ENCODE measurements at places on chromosomes 7 and 10.

GRCh38 chr10:5550250-5550545 lies 25.4 kb downstream of the CALML3 start:
- DNase-seq: no peak

DNA sequence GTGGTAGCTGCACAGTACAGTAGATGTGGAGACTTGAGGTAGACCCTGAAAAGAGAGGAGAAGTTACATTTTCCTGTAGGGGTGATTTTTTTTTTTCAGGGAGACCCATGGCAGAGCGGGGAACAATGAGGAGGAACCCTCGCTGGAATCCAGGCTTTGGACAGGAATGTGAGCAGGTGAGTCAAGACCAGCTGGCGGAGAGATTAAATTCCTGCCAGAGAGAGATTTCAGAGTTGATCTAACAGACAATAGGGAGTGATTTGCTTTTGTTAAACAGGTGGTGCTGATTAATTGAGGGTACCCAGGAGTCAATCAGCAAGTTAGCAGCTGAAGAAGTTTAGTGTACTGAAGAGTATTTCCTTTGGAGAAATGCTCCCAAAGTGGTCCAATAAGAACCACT lies 41.6 kb upstream of the MINDY3 start:
- DNase-seq: no peak

DNA sequence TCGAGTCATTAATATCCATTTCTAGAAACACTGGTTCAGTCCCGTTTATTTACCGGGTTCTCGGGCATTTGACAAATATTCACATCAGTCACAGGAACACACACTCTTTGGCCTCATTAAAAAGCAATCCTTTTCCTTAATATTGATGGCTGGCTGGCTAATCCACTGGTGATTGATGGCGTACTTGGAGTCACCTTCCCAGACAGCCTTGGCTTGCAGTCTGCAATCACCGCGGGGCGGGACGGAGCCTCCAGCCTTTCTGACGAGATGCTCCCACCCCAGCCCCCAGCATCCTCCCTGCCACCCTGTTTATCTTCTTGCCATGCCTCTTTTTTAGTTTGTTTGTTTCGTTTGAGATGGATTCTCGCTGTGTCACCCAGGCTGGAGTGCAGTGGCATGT lies 36.6 kb downstream of the SRRM3 start:
- no peak for DNase-seq

- no peak for DNase-seq
Measured at GRCh38 chr7:1366801-1367405, 92.4 kb downstream of the MICALL2 start.

GRCh38 chr10:114684822-114685209 lies 26.7 kb upstream of the ABLIM1 start:
- no peak for DNase-seq

- DNase-seq: no peak
Measured at GRCh38 chr10:104144931-104145330, 23.0 kb downstream of the SFR1 start.

DNA sequence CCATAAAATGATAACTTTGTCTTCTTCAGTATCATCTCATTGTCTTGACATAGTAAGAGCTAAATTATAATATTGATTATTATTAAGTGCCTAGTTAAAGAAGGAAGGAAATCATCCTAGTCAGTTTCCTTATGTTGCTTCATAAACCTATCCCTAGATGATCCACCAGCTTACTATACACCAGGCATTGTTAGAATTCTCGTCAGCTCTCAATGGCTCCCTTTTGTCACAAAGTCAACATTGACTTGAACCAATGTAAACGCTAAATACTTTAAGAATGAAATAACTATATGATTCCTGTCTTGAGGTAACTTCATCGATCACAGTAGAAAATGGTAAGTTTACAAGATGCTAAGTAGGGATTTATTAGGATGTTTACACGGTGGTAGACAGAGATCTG lies 1162.9 kb downstream of the CNTNAP2 start:
- DNase-seq: no peak

GRCh38 chr7:40165216-40165615 lies 30.4 kb downstream of the SUGCT start:
- no peak for DNase-seq

DNA sequence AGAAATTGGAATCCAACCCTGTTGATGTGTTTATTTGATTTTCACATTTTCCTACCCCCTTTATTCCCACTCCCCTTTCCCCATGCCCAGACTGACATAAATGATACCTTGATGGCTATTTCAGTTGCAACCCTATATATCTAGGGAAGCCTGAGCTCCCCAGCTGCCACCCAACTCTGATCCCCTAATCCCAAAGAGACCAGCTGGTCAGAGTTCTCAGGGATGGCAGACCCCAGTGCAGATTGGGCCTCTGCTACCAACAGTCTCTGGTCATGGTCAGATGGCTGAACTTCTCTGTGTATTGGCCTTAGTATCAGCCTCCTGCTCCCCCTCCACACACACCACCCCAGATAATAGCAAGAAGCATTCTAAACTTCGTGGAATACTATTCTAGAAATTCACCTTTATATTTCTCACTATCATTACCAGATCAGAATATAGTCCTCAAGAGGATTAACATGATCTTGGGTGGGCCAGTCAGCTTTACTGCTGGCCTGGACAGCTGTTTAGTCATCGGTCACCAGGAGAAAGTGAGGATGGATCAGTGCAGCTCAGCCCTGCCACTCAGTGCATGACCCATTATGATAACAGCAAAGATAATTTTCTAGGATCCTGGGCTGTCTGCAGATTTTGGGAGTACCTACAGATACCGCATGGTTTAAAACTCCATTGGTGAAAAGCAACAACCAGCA lies 24.5 kb upstream of the BTRC start:
- DNase-seq: no peak

- no peak for DNase-seq
Measured at GRCh38 chr7:2993868-2994267, 49.8 kb downstream of the CARD11 start.

DNA sequence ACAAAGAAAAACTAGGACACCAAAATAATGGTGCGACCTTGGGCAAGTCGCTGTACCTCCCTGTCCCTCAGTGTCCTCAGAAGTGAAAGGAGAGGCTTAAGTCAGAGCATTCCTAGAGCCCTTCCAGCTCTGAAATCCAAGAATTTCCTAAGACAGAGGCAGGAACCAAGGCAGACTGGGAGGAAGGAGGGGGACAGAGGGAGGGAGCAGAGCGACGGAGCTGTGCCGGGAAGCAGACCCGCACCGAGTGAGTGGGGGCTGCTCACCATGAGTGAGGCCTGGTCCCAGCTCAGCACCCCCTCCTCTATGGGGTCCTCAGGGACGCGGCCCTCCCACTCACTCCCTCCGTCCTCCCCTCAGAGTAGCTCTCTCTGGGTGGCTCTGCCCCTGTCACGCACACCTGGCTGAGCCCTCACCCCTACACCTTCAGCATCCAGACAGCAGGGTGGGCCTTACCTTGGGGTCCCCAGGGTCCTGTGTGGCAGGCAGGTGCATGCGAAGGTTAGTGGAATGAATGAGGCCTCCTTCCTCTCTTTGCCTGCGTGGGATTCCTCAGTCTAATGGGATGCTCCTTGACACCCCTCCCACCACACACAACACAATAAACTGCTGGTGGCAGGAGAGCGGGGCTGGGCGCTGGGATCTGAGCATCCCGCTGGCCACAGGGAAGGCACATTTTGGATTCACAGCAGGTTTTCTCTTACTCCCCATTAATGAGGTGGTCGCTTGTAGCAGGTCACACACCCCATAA lies 4.6 kb upstream of the SMARCD3 start:
- no peak for DNase-seq

- no peak for DNase-seq
Measured at GRCh38 chr10:84356928-84357327, 28.5 kb downstream of the CCSER2 start.

DNA sequence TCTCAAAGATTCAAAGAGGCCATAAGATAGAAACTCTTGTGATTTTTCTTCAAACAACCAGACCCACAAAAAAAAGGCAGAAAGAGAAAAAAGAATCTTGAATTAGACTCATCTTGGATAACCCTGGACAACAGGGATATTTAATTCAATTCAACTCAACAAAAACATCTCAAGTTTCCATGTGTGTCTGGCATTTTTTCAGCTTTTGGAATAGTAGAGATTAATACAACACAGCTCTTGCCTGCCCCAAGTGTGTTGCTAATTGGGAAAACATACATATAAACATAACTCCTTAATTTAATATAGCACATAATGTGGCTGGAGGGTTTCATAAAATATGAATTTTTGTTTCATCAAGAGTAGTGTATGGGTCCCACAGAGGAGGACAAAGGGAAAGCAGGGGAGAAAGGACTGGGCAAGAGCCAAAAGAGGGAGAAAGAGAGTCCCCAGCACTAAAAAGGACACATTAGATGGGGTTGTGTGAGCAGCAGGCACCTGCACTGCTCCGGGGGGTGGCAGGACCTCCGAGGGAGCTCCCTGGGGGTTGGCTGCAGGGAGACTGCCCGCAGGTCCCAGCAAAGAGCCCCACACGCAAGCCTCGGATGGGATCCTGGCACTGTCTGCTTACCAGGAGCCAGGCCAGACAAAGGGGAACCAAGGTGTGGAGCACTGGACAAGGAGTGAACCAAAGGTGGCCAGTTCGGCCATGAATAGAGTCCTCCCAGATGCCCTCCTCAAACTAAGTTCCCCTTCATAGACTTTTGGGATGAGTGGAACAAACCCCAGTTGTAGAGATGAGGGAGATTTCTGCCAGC lies 65.6 kb upstream of the TMEM72 start:
- DNase-seq: no peak

DNA sequence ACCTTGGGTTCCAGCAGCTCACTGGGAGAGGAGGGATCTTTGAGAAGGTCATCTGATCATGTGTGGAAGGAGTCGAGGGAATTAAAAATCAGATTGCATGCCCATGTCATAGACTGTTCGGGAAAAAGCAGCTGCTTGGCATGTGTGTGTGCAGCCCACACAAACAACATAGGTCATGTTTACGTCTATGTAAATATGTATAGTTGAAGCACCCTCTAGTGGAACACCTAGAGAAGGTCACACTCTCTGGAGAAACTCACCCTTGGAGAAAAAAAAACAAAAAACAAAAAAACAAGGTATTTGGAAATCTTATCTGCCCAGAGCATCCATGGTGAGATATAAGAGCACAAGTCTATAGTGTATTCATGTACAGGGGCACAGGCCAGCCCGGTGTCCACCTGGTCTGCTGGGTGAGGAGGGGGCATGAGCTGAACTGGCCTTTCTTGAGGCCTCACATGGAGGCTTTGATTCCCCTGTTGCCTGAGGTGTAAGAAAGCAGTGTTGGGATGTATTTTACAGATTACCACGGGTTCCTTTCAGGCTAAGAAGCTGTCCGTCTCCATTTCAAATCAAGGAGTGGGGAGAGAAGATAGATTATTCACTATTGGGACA lies 98.0 kb downstream of the NPY start:
- DNase-seq: no peak

GRCh38 chr10:89664203-89664602 lies 19.2 kb upstream of the PANK1 start:
- DNase-seq: no peak

All from esophagus muscularis mucosa (tissue), 4 donors.